ENCODE measurements at places on chromosomes 12 and 14.

DNA sequence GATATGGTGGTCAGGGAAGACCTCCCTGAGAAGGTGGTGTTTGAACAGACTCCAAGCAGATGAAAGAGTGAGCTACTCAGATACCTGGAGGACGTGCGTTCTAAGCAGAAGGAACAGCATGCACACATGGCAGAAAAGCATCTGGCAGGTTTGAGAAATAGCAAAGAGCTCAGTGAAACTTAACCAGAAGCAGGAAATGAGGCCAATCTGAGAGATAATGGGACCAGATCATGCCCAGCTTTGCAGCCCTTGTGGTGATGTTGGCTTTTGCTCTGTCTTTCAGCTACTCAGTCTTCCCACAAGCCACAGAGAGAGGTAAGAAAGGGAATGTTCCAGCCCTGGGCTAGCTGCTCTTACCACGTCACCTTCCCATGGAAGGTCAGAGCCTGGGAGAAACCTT is 176.3 kb upstream of the GSC start:
- DNase-seq, result peak; percentile 7

GRCh38 chr12:2646341-2646740 is 148.4 kb upstream of the FKBP4 start:
- no peak for DNase-seq

GRCh38 chr14:62006116-62006731 is 244.0 kb downstream of the SNAPC1 start:
- DNase-seq, result no peak

- no peak for DNase-seq
Observed at GRCh38 chr12:54981796-54982195, 2.8 kb downstream of the TESPA1 start.

- DNase-seq, result no peak
Observed at GRCh38 chr12:111035578-111036301, 115.4 kb upstream of the MYL2 start.

DNA sequence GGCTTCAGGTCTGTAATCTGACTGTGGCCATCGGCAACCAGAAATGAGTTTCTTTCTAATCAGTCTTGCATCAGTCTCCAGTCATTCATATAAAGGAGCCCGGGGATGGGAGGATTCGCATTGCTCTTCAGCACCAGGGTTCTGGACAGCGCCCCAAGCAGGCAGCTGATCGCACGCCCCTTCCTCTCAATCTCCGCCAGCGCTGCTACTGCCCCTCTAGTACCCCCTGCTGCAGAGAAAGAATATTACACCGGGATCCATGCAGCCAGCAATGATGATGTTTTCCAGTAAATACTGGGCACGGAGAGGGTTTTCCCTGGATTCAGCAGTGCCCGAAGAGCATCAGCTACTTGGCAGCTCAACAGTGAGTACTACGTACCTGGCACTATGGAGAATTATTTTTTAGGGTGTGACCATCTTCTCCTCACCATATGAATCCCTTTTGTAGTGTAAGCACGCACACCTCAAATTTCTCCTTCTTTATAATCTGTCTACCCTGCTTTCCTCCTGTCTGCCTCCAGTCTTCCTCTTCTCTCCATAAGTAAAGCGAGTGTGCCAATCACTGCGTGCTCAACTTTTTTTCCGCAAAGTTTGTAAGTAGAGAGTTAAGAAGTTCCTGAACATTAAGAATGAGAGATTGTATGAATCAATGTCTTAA is at the start of gene TPH2:
TPH2 (plus strand) TSS at position 118 of the 658 bp plus-strand sequence; CDS start at position 260, 142 bp downstream.
- peak; percentile 16 for DNase-seq
